PC-9 (cell line): ENCODE measurements at places on chromosomes 3 and 15. TPM values are rescaled to one million over a fixed set of nuclear protein-coding genes. Genes with fewer than 3 reads are reported as not detected.

- no peak for DNase-seq
Measured at GRCh38 chr3:4613366-4613765, 120.2 kb downstream of the ITPR1 start.

GRCh38 chr15:98824595-98824994 is 176.3 kb downstream of the IGF1R start:
- no peak for DNase-seq

DNA sequence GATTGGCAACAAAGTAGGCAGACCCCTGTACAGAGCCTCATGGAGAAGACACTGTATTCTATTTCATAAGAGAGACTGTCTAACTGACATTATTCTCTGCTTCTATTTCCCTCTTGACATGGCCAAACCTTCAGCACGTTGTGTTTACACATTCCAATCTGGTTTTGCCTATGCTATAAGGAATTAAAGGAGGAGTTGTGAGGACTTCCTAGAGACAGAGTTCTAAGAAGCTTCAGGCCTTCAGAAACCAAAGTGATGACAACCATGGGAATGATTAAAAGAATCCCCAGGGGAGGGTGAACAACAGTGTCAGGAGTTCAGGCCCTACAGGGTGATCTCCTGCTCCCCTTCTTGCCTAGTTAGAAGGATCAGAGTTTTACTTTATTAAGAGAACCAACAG is 44.9 kb upstream of the CAPN7 start:
- no peak for DNase-seq

Gene TRIM42
- total RNA-seq: not detected in 2 replicates

Gene FBXO40
- total RNA-seq: not detected in 2 replicates
